ENCODE measurements at places on chromosomes 3 and 15.

DNA sequence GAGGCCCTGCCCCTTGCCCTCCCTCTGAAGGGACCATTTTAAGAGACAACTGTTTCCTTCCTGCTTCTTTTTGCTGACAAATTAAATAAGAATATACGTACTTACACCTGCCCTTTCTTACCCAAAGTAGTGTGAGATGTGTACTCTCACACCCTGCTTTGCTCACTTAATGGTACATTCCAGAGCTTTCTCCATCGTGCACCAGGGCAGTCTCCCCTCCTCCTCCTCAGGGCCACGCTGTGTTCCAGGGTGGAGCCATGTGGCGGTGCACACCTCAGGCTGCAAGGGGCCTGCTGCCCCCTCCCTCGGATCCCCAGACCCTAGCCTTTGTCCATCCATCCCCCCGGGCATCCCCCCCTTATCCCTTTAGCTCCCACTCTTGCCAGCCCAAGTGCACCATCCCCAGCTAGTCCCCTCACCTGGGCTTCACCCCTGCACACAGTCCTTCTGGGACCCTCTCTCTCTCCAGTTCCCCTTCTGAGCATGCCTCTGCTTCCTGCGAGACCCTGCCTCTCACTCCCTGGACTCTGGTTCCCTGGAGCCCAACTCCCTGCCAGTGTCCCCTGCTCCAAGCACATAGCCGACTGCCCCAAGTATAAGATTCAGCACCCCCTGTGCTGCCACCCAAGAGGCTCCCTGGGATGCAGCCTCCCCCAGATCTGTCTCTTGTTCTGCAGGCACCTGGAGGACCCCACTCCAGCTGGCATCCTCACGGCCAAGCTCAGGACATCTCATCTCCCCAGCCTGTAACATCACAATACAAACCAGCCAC lies 89.5 kb upstream of the IQSEC1 start:
- DNase-seq: no peak

DNA sequence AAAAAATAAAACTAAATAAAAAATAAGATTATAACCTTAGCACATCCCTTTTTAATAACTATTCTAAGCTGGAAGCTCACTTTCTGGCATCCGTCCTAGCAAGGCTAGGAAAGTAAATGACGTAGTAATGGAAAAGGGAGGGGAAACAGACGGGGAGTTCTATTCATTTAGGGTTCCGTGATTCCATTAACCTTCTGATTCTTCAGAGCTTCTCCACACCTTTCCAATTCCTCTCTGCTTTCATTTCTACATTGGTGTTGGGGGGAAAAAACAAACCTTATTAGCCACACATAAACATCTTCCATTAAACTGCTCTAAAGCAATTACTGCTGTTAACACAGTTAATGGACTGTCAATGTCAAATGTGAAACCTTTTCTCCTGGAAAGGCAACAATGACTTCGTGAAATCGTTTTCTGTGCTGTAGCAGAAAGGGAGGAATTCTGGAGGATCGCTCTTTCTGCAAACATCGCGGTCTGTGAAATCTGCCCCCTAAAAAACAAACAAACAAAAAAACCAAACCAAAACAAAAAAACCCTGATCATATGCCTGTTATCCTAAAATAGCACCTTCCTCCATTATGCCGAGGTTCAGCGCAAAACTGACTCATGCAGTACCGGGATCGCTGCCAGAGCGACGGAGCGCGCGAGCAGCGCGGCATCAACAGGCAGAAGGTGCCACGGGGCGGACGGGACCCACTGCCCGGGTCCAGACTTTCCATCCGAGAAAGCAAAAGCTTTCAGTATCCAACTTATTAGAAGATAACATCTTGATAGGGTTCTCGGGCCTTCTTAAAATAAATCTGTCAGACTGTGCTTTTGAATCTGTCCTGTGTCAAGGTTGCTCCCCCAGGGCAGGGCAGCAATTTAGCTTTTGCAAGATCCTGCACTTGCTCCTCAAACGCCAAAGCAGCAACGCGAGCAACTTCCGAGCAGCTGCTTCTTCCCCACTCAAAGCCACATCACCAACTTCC lies 156.2 kb downstream of the FGF12 start:
- DNase-seq: no peak

DNA sequence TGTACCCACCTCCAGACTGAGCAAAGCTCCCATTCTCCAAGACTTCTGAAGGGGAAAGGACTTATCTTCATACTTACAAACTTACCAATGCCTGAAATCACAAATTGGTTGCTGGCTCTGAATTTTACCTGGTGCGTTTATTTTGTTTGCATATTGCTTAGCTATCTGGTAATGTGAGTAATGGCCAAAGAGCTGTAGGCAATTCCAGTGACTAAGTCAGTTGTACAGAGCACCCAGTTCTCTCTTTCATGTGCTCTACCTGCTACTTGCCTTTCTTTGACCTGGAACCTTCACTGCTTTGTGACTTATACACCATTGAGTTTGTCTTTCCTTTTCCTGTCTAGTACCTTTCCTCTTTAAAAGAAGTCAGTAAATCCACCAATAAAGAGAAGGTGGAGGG lies 755.9 kb upstream of the LMCD1 start:
- DNase-seq: no peak

DNA sequence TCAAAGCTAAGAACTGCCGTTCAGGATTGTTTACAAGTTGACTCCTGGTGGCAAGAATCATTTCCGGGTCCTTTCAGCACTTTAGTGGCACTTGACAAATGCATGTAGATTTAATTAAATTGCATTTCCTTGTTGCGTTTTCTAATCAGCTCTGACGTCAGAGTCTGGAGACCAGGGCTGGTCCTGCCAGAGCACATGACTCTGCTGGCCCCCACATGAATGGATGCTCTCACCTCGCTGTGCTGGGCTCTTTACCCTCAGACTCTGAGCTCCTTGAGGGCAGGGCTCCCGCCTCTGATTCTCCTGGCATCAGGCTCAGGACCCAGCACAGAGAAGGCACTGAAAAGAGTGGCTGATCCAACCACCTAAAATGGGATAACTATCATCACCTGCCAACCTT lies 69.4 kb downstream of the FEM1B start:
- no peak for DNase-seq

DNA sequence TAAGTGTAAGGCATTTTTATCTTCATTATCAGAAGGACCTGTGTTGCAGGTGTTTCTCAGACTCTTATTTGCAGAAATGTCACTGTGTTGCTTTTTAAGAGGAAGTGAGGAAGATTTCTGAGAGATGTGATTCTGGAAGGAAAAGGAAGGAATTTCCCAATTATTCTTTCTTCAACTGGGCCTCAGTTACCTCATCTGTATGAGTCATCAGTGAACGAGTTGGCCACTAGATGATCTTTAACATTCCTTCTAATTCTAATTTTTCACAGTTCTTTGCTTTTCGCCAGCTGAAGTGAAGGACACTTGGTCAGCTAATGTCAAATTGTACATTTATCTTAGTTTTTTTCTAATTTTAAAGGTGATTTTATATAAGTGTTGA lies 28.9 kb downstream of the CLEC3B start:
- DNase-seq: no peak

GRCh38 chr15:58966698-58967097 lies 20.8 kb upstream of the RNF111 start:
- DNase-seq: no peak

DNA sequence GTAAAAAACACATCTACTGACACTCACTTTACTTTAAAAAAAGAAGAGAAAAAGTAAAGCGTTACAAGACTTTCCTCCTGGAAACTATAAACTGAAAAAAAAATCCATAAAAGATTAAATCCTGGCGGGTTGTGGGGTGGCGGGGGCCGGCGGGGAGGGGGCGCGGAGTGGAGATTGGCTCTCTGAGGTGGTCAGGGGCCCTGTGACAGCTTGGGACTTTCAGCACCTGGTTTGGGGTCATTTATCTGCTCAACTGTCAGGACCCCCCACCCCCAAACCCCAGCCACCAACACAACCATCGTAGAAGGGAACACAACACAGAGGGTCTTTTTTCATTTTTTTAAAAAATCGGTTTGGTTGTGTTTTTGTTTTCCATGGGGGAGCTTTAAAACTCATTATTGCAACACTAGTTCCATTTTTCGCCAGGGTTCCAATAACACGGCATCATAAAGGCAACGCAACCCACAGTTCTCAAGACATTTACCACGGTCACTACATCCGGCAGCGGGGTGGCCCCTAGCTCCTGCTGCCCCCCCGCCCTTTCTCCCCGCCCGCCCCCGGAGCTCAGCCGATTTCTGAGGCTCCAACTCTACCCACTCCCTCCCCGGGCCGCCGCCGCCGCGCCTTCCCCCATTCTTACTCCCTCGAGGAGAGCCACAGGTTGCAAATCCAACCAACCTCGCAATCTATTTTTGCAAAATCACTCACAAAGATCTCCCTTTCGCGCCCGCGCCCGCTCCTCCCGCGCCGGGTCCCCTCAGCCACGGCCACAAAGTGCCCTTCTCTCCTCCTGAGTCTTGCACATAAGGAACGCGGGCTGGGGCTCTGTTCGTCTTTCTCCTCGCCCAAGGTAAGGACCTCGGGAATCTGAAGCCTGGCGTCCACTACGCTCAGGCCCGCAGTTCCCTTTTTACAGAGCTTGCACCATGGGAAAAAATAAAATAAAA lies 1.8 kb downstream of the BCL6 start:
- DNase-seq: peak; percentile 61

- DNase-seq: no peak
Measured at GRCh38 chr3:56302417-56302816, 165.8 kb downstream of the ERC2 start.

GRCh38 chr3:46395766-46396530 lies 10.9 kb downstream of the CCR5AS start:
- DNase-seq: no peak

GRCh38 chr3:185724761-185725160 lies 100.1 kb downstream of the IGF2BP2 start:
- DNase-seq: no peak

GRCh38 chr3:120429921-120430361 lies 20.9 kb downstream of the FSTL1 start:
- DNase-seq: no peak

DNA sequence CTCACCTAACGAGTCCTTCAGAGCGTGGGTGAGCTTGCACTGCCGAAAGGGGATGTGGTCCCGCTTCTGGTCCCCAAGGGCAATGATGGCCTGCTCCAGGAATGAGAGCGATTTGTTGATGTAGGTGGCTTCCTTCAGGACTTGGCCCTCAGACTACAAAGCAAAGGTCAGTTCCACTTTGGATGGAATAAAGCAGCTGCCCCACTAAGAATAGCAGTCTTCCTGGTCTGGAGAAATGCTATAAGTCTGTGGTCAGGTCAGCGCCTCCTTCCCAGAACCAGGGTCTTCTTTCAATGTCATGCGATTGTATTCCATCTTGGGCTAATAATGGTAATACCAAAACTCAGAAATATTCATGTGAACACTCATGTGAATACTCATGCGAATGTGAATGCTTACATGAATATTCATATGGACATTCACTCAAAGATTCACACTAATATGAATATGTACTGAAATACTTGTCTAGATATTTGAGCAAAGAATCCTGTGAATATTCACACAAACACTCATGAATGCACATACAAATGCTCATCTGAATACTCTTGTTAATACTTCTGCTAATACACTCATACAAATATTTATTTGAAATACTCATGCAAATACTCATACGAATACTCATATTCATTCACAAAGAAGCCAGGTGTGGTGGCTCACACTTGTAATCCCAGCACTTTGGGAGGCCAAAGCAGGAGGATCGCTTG lies 16.7 kb downstream of the KIF9 start:
- no peak for DNase-seq

GRCh38 chr3:100802126-100802525 lies 92.8 kb downstream of the TFG start:
- DNase-seq: no peak

DNA sequence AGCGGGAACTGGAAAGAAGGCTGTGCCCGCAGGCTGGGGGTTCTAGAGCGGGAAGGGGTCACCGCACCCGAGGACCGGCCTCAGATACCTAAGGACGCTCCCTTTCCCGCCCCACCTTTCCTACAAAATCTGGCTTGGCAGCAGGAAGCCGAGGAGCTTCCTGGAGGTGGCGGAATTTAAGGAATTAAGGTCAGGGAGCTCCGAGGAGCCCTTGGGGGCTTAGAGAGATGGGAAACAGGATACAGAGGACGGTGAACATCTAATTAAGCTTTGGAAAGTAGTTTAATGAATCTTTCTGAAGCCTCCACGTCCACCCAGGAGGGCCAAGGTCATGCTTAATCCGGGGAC lies 507 bp upstream of the AP3B2 start:
- DNase-seq: no peak

DNA sequence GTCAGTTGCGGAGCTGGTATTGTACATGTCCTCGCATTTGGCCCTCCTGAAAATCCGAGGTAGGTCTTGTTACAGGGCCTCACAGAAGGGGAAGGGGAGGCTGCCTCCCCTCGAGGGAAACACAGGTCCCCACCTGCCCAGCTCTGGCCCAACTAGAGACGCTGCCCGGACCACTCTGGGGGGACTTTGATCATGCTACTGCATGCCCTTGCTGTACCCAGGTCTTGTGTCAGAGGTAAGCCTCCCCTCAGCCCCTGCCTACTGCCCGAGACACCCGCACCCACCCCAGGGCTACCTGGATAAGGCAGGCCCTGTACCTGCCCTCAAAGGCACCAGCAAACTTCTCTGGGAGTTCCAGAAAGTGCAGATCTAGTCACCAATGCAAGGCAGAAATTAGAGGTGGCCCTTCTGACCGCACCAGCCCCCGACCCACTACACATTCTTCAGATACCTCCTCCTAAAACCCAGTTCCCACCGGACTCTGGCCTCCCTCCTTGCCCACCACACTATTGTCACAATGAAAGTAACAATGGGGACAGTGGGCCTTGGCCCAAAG lies 981 bp upstream of the SCAP start:
- no peak for DNase-seq

DNA sequence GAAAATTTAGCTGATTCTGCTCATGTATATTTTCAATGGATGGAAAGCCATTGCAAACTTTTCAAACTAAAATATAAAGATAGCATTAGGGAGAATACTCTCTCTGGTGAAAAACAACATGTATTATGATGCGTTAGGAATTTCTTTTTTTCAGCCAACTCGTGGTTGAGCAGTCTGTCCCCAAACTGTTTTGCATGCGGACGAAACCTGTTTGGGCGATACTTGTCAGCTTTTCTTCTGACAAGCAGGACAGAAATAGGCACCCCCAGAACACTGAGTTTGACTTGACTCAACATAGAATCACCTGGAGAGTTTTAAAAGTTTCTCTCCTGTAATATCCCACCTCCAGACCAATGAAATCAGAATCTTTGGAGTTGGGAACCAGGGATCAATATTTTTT lies 417.5 kb upstream of the TPRG1 start:
- no peak for DNase-seq

GRCh38 chr3:132637590-132637989 lies 22.0 kb downstream of the ACAD11 start:
- DNase-seq: no peak

GRCh38 chr3:71152892-71153265 lies 430.6 kb downstream of the FOXP1 start:
- no peak for DNase-seq

DNA sequence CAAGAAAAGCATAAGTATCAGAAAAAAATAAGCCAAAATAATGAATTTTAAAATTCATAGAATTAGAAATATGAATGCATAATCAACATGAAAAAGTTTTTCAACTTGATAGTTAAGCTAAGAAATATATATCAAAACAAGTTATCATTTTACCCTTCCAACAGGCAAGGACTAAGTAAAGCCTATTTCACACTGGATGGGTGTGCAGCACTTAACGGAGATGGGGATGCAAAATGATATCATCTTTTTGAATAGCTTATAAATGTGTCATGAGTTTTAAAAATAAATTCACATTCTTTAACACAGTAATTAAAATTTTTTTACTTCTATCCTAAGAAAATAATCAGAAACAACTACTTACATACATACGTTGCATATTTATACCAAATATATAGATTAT lies 20.9 kb downstream of the PIK3R4 start:
- DNase-seq: no peak

- DNase-seq: no peak
Measured at GRCh38 chr3:79598594-79598993, 169.2 kb downstream of the ROBO1 start.

GRCh38 chr3:123194552-123194951 lies 7.2 kb upstream of the SEC22A start:
- DNase-seq: no peak

All from activated T-helper 9 cell treated with anti-CD3 and anti-CD28 coated beads, Interleukin-2, amount 50 U/mL, for 16 hours (primary cell).